ENCODE measurements at places on chromosomes 6 and 20.
A peak's percentile ranks its signal among the peaks of the same experiment; 100 is the strongest.

DNA sequence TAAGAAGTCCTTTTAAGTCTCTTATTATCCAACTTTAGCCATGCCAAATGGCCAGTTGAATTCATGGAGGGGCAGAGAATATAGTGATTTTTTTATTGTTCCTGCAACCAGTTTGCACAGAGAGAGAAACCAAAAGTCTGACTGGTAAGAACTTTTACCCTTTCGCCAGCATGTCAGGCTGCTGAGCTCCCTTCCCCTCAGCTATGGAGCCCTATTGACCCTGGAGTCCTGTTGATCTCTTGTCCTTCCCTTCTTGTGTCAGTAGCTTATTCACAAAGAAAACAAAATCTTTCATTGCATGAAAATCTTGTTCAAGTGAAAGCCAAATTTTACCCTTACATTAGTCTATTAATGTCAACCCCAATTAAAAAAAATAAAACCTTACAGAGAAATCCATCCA is 1.5 kb upstream of the SLC22A1 start:
- DNase-seq, result no peak

DNA sequence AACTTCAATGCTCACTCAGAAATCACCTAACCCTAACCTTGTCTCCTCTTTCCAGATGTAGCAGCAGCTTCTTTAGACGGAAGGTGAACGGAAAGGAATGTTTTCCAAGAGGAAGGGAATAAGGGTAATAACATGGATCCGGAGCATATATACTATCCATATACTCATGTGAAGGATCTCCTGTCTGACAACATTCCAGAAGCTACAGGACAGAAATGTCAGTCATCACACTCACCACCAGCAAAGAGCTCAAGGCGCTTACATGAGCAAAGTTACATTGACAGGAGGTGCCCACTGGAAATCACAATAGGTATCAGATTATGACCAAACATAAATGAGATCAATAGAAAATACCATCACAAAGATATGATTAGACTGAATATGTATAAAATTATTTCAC is 122.1 kb upstream of the CCDC28A start:
- no peak for DNase-seq

GRCh38 chr6:157585274-157586087 is 204.5 kb downstream of the ZDHHC14 start:
- DNase-seq, result no peak

GRCh38 chr6:130622142-130622541 is 205.1 kb upstream of the SMLR1 start:
- DNase-seq, result no peak

DNA sequence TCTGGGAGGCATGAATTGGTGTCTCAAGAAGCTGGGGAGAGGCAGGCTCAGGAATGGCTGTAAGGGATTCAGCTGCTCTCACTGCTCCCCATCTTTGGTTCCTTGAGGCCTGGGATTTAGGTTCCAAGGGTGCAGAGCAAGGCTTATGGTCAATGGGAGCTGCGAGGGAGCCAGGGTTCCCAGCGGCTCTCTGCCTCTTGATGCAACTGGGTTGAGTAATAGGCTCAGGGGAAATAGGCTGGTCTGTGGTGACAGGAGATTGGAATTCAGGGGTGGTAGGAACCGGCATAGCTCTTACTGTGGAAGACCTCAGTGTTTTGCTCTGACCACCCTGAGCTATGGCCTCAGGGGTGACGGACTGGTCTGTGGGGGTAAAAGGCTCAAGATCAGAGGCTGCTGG is 13.0 kb upstream of the NRM start:
- DNase-seq, result no peak

- no peak for DNase-seq
Measured at GRCh38 chr20:47365023-47365764, 8.7 kb upstream of the ZMYND8 start.

DNA sequence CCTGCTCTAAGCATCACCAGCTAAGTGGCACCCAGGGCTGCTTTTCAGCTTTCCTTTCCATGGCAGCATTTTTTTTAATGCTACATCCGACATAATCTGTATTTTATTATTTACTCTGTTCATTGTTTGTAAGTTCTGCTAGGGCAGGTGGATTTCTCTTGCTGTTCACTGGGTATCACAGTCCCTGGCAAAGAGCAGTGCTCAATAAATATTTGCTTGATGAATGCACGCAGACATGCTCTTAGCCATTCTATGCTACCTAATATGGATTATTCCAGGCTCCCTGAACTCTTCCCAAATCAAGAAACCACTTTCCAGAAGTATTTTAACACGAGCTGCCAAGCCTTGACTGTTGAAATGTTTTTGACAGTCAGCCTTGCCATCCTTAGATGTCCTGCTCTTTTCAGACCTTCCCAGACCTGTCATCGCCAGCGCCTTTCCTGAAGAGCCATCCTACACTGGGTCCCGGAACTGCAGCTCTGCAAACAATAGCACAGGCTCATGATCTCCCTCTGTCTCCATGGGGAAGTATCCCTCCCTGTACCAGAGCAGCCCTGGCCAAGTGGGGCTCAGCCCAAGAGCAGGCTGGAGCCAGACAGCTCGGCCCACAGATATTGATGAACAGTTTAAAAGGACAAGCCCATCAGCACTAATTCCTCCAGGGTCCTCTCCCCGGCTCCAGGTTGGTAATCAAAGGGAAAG is 136.5 kb upstream of the CDH4 start:
- peak; percentile 16 for DNase-seq
